ENCODE measurements at places on chromosomes 4 and X.

DNA sequence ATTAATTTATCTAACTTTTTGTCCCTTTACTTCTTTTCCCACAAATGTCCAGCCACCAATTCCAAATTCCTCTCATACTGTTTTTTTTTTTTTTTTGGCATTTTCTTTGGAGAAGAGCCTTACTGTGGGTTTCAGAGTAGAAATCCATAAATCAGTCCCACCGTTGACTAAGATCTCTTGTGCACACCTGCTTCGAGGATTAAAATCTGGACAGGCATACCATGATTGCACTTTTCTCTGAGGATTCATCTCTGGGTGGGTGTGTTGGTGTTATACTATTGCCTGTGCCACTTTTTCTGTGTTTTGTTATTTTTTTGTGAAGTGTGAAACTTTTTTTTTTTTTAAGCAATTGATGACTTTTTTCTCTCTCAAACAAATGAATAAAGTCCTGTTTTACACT, 13.2 kb downstream of the PRDM8 start:
- no peak for DNase-seq

- DNase-seq = no peak
Observed at GRCh38 chr4:100722866-100723459, 205.1 kb upstream of the EMCN start.

DNA sequence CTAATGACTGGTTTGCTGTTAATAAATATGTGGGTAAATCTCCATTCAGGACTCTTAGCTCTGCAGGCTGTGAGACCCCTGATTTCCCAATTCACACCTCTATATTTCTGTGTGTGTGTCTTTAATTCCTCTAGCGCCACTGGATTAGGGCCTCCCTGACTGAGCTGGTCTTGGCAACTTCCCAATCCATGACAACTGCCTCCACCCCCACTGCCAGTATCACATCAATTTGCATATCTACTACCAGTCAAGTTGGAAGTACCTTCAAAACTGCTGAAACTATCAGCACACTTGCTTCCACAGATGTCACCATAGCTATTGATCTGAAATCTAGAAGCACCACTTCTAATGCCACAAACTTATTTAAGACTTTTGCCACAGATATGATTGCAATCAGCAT, 27.6 kb downstream of the OPRPN start:
- no peak for DNase-seq

- no peak for DNase-seq
Observed at GRCh38 chrX:17414839-17415238, 39.8 kb downstream of the NHS start.

GRCh38 chrX:27889878-27890277, 82.1 kb downstream of the MAGEB10 start:
- DNase-seq = no peak

DNA sequence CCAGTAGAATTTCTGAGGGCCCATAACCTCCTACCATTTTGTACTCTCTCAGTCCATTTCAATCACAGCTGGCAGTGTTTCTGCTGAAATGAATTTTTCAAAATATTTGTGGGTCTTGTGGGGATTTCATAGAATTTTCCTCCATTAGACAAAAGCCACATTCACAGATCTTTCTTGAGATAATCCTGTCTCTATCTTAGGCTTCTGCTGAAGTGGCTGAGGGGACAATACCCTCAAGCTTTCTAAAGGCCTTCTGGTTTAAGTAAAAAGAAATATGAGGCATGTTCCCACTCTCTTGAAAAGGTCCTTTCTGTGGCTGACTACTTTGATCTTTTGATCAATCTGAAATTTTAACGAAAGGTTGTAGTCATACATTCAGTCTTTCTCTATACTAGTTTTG, 1930.0 kb upstream of the AGA start:
- no peak for DNase-seq

GRCh38 chrX:95764972-95765451, 919.6 kb upstream of the DIAPH2 start:
- DNase-seq = no peak

GRCh38 chrX:57822398-57822797, 87.9 kb downstream of the ZXDA start:
- no peak for DNase-seq

- DNase-seq = no peak
Observed at GRCh38 chrX:150719621-150720020, 26.4 kb downstream of the MTMR1 start.

DNA sequence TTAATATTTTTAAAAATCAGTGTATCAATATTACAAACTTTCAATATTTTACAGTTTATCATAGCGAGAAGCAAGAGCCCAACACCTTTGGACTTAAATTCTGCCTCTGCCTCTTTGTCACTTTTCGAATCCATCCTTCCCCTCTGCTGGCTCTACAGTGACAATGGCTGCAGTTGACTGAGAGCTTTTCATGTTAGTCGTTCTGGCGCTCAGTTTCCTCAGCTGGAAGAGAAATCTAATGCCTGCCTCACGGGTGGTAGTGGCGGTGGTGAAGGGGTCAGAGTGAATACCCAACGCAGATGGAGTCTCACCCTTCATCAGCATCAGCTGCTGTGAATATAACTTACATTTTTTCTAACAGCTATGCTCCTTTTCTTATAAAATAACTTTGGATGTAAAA, 144.8 kb downstream of the NWD2 start:
- no peak for DNase-seq

DNA sequence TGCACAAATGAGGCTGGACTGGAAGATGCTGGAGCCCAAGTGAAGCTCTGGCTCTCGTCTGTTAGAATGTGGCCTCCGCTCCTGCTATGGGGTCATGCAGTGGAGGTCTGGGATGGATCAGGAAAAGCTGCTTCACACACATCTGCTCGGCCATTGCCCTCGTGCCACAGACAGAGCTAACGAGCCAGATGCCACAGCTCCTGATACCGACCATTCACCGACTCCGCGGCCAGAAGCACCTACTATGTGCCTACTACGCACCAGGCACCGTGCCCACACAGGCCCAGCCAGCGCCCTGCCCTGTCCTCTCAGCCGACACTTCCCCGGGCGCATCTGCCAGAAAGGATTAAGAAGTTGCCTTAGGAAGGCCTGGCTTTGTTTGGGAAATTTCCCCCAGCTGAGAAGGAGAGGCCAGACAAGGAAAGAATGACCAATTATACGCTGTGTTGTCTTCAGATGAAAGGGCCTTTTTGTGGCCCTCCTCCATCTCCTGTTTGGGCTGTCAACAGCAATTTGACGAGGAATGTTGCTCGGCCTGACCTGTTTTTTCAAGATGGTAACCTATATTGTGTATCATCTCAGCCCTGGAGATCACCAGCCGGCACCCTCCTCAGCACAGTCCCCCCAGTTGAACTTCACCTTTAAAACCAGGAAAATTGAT, 34.3 kb downstream of the HMX1 start:
- no peak for DNase-seq
